Stimulated activated naive B cell treated with anti-CD40 and anti-IgM and Interleukin-4, amounts not matched to agents 10 μg/mL and 1 μg/mL and 100 μg/mL, for 72 hours (primary cell): ENCODE measurements at places on chromosomes 6 and 20.

GRCh38 chr6:134115715-134116074 lies 63.3 kb upstream of the SLC2A12 start:
- DNase-seq, result no peak

GRCh38 chr6:121260651-121261102 lies 73.6 kb downstream of the TBC1D32 start:
- DNase-seq, result no peak

DNA sequence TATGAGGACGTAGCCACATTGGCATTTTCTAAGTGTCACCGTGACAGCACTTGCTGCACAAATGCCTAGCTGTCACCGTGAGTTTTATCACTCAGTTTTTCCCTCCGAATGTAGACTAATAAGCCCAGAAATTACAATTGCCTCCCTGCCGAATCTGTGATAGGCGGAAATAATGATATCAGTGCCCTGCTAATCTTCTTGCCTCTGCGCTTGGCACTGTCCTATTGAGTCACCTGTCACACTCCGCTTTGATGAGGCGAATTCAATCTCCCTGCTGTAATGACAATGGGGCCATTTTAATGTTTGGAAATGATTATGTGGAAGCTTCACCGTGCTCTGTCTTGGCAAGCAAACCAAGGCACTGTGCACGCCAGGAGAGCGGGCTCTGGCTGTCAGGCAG lies 112.8 kb downstream of the LINC00237 start:
- DNase-seq, result no peak

DNA sequence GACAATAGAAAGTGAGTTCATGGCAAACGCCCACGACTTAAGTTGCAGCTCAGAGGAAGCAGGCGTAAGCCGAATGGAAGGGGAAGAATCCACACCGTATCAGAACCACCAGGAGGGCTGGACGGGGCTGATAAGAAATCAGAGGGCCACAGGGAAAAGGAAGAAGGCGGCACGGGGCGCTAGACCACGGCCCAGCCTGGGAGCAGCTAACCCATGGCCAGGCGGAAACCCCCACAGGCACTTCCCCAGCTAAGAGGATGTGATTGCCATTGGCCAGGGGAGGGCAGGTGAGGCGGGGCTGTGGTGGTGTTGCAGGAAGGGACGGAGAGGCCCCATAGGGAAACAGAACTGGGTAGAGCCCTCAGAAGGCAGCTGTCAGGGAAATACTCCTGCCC lies 174.0 kb upstream of the AFDN start:
- no peak for DNase-seq
